ENCODE measurements at places on chromosomes 13 and 19.

- no peak for DNase-seq
- H3K27me3 ChIP-seq, result peaks cover 17% of the 10 kb centered on the region
- no peak overlapping the region for H3K27ac ChIP-seq
- no peaks in the 10 kb centered on the region for H3K36me3 ChIP-seq
- H3K4me1 ChIP-seq, result peaks cover 15% of the 10 kb centered on the region
- H3K4me3 ChIP-seq, result no peak overlapping the region
Measured at GRCh38 chr19:38946229-38947010, 15.7 kb downstream of the MRPS12 start.

DNA sequence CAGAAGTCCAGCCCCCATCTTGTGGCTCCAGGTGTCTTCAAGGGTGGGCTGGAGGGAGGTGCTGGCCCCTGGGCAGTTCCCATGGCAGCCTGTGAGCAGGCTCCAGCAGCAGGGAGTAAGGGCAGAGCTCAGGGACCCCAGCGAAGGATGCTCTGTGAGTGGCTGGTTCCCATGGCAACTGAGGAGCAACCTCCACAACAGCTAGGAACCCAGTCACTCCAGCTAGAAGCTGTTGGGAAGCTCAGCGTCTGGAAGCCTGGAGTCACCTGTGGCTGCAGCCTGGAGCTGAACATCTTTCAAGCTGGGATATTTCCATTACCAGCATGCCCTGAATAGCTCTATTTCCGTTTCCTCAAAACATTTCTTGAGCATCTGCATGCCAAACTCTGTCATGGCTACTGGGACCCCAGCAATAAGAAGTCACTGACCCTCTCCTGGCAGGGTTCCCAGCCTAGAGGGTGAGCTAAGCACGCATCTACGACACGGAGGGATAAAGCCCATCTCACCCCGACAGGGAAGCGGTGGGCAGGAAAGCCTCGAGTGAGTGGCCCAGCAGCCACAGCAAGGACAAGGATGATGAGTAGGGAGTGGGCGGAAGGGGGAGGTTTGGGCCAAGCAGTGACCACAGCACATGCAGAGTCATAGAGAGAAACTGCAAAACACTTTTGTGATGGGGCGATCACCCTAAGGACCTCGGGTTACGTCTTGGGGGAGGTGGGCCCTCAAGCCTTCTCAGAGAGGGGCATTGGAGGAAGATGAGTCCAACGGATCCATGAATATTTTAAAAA is 52.6 kb downstream of the ALOX5AP start:
- H3K27ac ChIP-seq, result no peak overlapping the region
- H3K36me3 ChIP-seq, result no peaks in the 10 kb centered on the region
- no peaks in the 10 kb centered on the region for H3K4me1 ChIP-seq

DNA sequence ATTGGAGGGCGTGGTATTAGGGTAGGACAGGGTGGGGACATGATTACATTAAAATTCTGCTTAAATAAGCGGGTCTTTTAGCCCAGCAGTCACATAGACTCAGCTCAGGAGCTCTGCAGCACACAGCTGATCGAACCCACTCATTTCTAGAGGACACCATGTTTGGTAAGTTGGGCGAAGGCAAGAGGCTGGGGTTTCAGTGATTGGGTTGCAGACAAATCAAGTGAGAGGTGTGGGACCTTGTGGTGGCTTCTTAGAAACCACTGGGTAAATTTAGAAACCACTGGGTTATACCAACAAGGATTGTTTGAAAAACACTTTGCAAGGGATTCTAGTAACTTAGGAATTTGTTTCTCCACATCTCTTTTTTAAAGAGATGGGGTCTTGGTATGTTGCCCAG is at the start of gene LEUTX:
TSS of gene LEUTX (plus strand) at position 92 of the 400 bp plus-strand sequence. CDS start at position 159, 67 bp downstream.
- H3K27ac ChIP-seq, result no peak within 1 kb of the TSS
- no peak within 1 kb of the TSS for H3K4me3 ChIP-seq
- H3K27me3 ChIP-seq, result peaks cover 34% of the 10 kb centered on the region
- peaks cover 15% of the 10 kb centered on the region for H3K4me1 ChIP-seq

GRCh38 chr13:60090574-60090973 is 73.2 kb downstream of the DIAPH3 start:
- H3K36me3 ChIP-seq, result peaks cover 14% of the 10 kb centered on the region
- H3K4me1 ChIP-seq, result no peaks in the 10 kb centered on the region
- no peak overlapping the region for H3K27ac ChIP-seq
- H3K4me3 ChIP-seq, result no peak overlapping the region
- DNase-seq, result no peak

DNA sequence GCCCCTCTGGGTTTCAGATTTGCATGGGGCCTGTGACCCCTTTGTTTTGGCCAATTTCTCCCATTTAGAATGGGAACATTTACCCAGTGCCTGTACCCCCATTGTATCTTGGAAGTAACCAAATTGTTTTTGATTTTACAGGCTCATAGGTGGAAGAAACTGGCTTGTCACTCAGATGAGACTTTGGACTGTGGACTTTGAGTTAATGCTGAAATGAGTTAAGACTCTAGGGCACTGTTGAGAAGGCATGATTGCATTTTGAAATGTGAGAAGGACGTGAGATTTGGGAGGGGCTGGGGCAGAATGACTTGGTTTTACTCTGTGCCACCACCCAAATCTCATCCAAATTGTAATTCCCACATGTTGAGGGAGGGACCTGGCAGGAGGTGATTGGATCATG is 258.8 kb downstream of the NHLRC3 start:
- no peak overlapping the region for H3K27ac ChIP-seq
- H3K36me3 ChIP-seq, result no peaks in the 10 kb centered on the region
- H3K4me3 ChIP-seq, result no peak overlapping the region
- DNase-seq, result no peak
- no peaks in the 10 kb centered on the region for H3K4me1 ChIP-seq

DNA sequence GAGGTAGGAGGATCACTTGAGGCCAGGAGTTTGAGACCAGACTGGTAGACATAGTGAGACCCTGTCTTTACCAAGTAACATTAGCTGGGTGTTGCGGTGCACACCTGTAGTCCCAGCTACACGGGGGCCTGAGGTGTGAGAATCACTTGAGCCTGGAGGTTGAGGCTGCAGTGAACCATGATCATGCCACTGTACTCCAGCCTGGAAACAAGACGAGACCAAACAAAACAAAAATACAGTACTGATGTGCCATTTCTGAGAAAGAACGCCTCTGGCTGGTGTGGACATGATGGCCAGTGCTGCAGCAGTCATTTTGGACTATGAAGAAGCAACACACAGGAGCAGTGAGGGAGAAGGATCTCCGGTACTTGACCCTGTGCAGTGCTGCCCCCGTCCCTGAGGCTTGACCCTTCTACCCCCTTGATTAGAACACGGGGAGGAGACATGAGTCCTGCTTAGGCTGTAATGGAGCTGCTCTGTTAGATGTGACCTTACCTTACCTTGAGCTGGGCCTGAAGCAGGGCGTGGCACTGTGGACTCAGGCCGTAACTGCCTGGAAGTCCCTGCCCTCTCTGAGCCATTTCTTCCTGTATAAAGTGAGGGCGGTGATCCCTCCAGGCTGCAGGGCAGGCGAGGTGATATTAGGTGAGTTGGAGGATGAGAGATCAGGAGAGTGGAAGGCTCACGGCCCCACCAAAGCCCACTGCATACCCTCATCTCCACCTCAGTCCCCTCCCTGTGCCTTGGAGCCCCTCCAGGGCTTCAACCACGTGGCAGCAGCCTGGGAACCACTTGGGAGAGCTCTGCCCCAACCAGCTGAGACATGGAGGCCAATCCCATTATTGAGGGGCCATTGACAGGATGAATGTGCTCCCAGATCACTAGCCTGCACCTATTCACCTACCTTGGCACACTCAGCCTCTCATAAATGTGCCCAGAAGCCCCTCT is 5.9 kb downstream of the RPL18A start:
- peaks cover 44% of the 10 kb centered on the region for H3K36me3 ChIP-seq
- no peaks in the 10 kb centered on the region for H3K27me3 ChIP-seq
- H3K4me1 ChIP-seq, result peaks cover 24% of the 10 kb centered on the region
- no peak overlapping the region for H3K4me3 ChIP-seq

GRCh38 chr19:14497228-14497921 is 1.4 kb upstream of the GIPC1 start:
- peaks cover 7% of the 10 kb centered on the region for H3K36me3 ChIP-seq
- no peak for DNase-seq
- H3K27me3 ChIP-seq, result peaks cover 2% of the 10 kb centered on the region
- H3K27ac ChIP-seq, result no peak overlapping the region

DNA sequence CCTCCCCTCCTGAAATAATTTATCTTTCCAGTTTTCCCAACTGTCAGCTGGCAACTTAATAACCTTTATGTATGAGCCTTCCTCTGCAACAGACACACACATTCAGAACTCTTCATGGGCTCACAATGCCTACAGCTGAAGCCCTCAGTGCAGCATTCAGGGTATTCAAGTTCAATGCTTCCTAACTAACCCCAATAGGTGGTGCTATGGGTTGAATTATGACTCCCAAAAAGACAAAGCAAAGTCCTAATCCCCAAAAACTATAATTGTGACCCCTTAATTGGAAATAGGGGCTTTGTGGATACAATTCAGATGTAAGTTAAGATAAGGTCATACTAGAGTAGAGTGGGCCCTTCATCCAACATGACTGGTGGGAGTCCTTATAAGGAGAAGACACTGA is 202.2 kb downstream of the SUCLA2 start:
- no peak overlapping the region for H3K4me3 ChIP-seq
- H3K27ac ChIP-seq, result no peak overlapping the region
- no peaks in the 10 kb centered on the region for H3K36me3 ChIP-seq
- no peak for DNase-seq

GRCh38 chr13:109412283-109412901 is 374.0 kb downstream of the IRS2 start:
- H3K27ac ChIP-seq, result no peak overlapping the region
- no peaks in the 10 kb centered on the region for H3K36me3 ChIP-seq
- H3K27me3 ChIP-seq, result peaks cover 3% of the 10 kb centered on the region
- H3K4me1 ChIP-seq, result no peaks in the 10 kb centered on the region
- no peak for DNase-seq
- no peak overlapping the region for H3K4me3 ChIP-seq
